HL-60 (cell line): ENCODE measurements at places on chromosomes 13 and 19.
A peak's percentile ranks its signal among the peaks of the same experiment; 100 is the strongest.

DNA sequence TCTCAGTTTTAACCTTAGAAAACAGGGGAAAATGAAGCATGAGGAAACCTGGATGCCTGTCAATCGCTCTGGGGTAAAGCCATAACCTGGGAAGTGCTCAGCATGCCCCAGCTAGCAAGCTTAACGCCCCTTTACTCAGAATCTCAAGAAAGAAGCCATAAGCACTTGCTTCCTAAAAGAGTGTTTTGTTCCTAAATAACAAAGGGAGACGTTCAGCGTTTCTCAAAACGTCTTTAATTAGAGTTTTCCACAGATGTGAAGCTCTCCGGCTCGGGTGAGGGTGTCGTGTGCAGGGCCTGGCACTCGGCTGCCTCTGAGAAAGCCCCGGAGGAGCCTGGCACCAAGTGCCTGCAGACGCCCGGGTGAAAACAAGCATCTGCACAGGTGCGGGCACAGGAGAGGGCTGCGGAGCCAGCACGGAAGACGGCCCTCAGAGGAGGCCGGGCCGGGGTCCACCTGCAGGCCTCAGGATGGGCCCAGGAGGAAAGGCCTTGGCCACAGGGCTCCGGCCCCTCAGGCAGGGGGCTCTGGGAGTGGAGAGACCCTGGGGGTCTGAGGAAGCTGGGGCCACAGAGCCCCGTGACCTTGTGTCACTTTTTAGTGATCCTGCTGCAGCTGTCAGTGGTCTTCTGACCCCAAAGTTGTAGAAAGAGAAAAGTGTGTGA lies 6.2 kb downstream of the GAS6 start:
- no peak for DNase-seq

DNA sequence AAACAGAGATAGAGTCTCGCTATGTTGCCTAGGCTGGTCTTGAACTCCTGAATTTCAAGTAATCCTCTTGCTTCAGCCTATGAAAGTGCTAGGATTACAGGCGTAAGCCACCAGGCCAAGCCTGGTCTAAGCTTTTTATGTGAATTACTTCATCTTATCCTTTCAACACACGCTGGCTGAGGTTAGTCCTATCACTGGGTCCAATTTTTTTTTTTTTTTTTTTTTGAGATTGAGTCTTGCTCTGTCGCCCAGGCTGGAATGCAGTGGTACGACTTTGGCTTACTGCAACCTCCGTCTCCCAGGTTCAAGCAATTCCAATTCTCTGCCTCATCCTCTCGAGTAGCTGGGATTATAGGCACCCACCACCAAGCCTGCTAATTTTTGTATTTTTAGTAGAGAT lies 10.4 kb downstream of the MYO1F start:
- DNase-seq: peak; percentile 58

DNA sequence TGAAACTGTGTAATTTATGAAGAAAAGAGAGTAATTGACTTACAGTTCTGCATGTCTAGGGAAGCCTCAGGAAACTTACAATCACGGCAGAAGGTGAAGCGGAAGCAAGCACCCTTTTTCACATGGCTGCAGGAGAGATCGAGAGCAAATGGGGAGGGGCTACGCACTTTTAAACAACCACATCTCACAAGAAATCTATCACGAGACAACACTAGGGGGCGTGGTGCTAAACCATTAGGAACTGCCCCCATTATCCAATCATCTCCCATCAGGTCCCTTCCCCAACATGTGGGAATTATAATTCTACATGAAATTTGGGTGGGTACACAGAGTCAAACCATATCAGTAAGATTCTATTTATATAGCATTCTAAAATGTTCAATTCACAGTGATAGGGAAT lies 114.8 kb upstream of the TRPC4 start:
- no peak for DNase-seq

DNA sequence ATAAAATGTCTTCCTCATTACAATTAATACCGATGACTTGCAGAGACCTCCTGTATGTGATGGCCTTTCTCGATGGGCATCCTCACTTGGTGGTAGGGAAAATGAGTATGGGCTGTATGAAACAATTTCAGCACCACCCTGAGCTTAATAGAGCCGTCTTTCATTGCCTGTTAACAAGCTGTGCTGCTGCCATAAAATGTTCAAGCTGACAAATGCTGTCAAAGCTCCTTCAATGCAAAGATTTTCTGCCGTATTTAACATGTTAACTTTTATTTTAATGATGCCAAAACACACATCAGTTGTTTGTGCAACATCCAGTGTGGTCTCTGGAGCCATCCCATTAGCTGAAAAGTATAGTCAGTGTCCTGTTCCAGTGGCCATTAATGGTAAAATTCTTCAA lies 110.1 kb downstream of the GPC6 start:
- DNase-seq: no peak

- DNase-seq: no peak
Observed at GRCh38 chr19:7883105-7883504, 5.2 kb upstream of the LRRC8E start.

DNA sequence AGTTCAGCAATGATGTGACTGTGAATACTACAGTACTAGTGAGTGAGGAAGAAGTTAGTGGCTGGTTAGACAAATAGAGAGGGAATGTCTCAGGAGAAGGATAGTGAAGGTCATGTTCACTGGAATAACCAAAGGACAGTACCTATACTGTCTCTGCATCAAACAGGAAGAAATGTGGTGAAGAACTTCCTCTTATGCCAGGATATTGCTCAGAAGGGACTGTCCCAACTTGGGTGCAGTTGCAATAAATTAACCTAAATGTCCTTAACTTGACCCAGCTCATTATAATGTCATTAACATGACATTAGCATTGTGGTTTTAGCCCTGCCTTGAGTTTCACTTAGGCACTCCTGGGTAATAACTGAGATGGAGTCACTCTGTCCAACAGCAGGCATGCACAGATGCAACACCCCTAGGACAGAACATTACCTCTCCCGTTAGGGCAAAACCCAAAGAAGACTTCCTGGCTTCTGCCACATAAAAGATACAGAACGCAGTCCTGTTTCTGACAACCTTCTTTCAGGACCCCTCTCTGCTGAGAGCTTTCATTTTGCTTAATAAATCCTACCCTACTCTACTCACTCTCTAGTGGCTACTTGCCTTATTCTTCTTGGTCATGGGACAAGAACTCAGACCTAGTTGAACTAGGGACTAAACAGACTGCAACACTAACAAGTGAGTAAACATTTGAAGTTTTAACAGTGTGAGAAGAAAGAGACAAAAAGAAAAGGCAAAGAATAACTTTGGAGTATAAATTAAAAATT lies 1591.6 kb upstream of the MIR17HG start:
- peak; percentile 8 for DNase-seq

DNA sequence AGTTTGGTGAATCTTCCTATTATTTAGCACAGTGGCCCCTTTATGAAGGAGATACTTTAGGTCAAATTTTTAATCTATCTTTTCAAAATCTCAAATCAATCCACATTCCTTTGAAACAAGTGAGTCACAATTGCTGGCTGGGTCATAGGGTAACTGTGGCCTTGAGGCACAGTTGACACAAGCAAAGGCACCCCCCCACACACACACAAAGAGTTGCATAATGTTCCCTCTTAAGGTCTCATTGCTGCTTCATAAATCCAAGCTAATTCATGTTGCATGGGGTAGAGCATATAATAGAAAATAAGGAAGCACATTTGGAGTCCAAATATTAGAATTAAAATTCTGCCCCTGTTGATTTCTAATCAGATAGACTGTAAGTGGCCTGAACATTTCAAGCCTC lies 171.5 kb downstream of the DLEU7 start:
- DNase-seq: peak; percentile 16

GRCh38 chr19:46349311-46349993 lies 2.6 kb downstream of the PPP5C start:
- DNase-seq: no peak

DNA sequence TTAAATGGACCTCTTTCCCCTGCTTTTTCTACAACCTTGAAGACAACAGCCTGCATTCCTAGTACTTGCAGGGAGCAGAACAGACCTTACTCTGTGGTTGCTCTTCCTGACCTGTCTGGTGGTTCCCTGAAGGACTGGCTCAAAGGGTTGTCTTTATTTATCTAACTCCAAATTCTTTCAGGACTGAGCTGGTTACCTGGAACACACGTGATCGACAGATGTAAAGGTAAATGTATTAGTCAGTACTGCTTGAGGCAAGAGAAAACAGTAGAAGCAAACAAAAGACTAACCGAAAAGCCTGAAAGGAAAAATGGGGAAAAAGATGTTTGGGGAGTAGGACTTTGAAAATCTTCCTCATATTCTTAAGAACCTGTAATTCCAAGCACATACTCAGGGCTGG lies 17.9 kb downstream of the ZNF558 start:
- no peak for DNase-seq

- no peak for DNase-seq
Observed at GRCh38 chr13:49113526-49114286, 106.4 kb upstream of the MLNR start.

DNA sequence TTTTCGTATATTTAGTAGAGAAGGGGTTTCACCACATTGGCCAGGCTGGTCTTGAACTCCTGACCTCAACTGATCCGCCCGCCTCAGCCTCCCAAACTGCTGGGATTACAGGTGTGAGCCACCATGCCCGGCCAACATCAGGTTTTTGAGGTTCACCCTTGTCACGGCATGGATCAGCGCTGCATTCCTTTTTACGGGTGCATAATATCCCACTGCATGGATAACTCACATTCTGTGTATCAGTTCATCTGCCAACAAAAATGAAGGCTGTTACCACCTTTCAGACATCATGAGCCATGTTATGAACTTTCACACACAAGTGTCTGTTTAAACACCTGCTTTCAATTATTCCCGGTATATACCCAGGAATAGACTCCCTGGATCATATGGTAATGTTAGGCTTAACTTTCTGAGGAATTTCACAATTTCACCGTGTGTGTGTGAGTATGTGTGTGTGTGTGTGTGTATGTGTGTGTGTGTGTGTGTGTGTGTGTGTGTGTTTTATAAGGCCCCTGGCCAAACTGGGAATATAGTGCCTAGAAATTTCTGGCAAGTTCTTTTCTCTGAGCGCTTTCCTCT lies 52.2 kb downstream of the AP1M1 start:
- no peak for DNase-seq

DNA sequence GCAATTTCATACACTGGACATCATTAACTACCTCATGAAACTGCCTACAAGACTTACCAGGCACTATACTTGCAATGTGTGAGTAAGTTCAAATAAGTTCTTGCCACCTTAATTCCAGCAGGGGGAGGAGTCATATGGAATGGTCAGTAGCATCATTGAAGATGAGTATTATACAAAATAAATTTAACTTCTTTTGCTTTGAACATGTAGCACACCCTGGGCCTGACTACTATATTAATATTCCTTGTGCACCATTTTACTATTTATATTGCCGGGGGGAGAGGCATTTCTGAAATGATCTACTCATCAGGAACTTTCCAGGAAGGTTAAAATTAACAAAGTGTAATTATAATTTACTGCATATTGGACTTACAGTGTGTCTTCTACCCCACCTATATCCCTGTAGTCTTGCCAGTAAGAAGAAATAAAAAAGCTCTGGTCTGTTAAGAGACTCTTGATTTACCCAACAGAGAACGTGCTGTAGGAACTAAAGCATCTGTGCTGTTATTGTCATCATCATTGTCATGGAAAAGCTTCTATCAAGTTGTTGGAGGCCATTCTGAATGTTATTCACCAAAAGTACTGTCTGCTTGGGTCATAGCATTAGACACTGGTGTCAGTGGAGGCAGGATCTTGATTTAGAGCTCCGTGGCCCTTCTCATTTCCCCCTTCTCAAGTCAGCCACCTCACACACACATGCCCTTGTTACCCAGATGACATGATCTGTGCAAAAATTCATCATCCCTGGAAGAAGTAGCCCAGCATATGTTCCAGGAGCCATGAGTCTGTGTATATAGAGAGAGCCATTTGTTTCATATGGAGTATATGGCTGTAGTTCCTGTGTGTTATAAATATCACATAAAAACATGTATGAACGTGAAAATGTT lies 147.1 kb downstream of the MTUS2 start:
- DNase-seq: no peak

- DNase-seq: no peak
Observed at GRCh38 chr13:43992211-43992610, 112.5 kb downstream of the LACC1 start.

- no peak for DNase-seq
Observed at GRCh38 chr19:33819506-33819879, 22.8 kb downstream of the KCTD15 start.

- DNase-seq: peak; percentile 13
Observed at GRCh38 chr19:48543121-48543710, 8.8 kb upstream of the SULT2B1 start.

- DNase-seq: no peak
Observed at GRCh38 chr13:82636119-82636518, 1246.2 kb downstream of the SLITRK1 start.

DNA sequence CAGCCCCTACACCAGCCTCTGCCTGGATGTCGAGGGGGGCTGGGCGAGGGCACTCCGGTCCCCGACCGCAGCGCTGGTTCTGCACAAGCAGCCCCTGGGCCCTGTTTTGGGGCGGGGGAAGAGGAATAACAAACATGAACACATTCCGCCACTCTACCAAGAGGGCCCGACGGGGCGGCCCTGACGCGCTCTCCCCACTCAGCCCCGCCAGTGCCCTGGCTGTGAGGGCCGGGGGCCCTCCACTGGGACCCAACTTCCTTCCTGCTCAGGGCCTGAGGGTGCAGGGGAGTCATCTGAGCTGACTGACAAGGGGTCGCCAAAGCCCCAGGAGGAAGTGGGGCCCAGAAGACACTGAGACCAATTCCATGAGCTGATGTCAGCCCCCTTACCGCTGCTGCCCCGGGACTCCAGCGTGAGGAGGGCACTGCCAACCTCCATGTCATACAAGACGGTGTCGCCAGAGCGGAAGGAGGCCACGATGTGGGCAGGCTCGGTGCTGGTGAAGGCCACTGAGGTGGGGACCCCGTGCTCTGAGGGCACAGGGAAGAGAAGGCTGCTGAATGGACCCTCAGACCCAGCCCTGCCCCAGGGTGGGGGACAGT lies 5.6 kb upstream of the PRKD2 start:
- no peak for DNase-seq

GRCh38 chr19:35828692-35829301 lies 16.2 kb upstream of the PRODH2 start:
- peak; percentile 51 for DNase-seq

DNA sequence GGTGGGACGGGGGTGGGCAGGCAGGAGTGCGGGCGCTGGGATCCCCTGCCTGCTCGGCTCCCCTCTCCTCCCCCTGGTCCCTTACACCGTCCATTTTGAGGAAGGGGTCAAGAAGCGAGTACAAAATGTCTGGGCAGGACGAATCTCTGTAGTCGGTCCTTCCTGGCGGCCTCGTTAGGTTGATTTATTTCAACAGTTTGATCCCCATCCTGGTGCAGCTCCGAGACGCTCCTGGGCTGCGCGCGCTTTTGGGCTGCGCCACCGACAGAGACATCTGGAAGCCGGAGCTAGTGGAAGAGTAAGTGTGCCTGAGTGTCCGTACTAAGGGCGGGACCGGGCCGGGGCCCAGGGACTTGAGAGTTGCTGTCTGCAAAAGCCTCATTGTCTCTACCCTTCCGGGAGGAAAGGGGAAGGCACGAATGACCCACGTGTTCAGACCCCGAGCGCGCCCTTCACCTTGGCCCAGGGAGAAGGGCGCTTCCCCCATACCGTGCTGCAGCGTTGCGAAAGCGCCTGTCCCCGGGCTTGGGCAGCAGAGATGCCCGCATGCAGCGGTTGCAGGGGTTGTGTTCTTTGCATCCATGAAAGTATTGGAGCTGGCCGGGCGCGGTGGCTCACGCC lies 1.8 kb downstream of the ZNF114 start:
- peak; percentile 81 for DNase-seq

GRCh38 chr13:34816245-34816884 lies 125.7 kb upstream of the NBEA start:
- DNase-seq: no peak
